SJSA1 (cell line): ENCODE measurements at places on chromosomes 13 and 19.

- no peak for DNase-seq
Observed at GRCh38 chr13:50379584-50379983, 364.3 kb downstream of the KCNRG start.

DNA sequence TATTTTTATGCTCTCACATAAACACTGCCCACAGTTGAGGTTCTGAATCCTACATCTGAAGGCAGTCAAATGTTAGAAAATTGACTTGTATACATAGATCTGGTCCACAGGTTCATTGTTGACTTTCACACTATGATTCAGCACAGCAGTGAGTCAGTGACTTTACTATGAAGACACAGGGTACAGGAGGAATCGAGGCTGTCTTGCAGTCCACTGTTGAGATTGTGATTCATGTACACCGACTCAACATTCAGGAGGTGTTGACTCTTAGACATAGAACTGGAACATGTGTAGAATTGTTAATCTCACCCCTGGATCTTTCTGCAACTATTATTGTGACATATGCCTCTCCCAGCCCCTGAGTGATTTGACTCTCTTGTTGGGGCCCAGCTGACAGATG lies 74.3 kb upstream of the ZNF43 start:
- DNase-seq: no peak

GRCh38 chr19:35136977-35137702 lies 1.5 kb upstream of the FXYD1 start:
- no peak for DNase-seq

GRCh38 chr13:25971459-25972145 lies 80.2 kb downstream of the SHISA2 start:
- no peak for DNase-seq

GRCh38 chr13:73254827-73255226 lies 196.0 kb downstream of the KLF5 start:
- no peak for DNase-seq

DNA sequence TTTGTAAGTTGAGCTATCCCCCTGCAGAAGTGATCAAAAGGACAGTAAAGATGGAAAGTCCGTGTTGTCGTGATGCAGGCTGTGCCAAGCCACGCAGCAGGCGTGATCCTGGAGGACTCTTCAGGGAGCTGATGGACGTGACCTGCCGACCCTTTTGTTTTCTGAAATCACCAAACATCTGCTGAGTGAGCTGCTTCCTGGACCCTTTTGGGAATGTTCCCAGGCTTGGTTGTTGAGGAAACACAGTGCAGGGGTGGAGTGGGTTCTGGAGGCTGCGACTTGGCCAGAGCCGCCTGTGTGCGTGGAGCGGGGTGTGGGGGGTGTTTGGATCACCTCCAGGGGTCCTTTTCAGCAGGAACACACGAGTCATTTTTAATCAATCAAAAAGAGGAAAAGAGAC lies 15.4 kb upstream of the CPAMD8 start:
- no peak for DNase-seq

DNA sequence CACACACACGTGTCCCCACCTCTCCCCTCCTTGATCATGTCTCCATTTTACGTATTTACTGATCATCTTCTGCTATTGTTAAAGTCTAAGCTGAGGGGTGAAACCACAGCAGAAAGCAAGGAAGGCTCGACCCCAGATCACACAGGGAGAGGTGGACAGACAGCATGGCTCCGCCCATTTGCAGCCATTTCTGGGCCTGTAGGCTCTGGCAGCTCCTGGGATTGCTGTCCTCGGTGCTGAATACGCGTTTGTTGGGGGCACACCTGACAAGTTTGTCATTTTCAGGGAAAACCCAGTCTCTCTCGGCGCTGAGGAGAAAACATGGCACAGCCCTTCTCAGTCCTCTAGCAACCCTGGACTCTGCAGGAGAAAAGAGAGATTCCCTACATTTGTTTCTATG lies 8.0 kb downstream of the TMEM86B start:
- DNase-seq: no peak
